ENCODE measurements at places on chromosomes 6 and 20.

DNA sequence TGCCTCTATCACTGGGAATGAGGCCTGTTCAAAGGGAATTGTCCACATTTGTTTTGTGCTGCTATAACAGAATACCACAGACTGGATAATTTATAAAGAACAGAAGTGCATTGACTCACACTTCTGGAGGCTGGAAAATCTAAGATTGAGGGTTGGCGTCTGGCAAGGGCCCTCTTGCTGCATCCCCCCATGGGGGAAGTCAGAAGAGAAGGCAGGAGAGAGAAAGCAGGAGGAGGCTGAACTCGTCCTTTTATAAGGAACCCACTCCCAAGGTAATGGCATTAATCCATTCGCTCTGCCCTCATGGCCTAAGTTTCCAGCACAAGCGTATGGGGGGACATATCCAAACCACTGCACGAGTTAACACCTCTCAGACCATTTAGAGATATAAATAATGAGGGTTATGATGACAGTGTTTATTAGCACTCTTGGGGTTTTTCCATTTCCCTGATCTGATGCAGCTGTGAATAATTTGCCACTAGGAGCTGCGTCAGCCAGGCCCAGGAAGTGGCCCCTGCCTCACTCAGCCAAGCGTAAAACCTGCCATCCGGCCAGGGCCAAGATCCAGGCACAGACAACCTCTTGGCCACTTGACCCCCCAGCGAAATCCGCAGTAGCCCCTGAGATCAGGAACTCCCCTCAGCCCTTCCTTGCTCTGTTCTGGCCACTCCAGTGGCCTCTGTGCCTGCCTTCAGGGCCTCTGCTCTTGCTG, 14.2 kb upstream of the SLCO4A1 start:
- DNase-seq = no peak

GRCh38 chr20:63807654-63808053, 23.4 kb downstream of the ZBTB46 start:
- no peak for DNase-seq

GRCh38 chr6:31525932-31526591, 2.7 kb upstream of the MCCD1 start:
- DNase-seq = no peak

- no peak for DNase-seq
These were observed 105.3 kb downstream of the FOXF2 start for GRCh38 chr6:1494671-1495070.

- no peak for DNase-seq
These were observed 93.3 kb downstream of the ADGRB3 start for GRCh38 chr6:68728159-68728979.

DNA sequence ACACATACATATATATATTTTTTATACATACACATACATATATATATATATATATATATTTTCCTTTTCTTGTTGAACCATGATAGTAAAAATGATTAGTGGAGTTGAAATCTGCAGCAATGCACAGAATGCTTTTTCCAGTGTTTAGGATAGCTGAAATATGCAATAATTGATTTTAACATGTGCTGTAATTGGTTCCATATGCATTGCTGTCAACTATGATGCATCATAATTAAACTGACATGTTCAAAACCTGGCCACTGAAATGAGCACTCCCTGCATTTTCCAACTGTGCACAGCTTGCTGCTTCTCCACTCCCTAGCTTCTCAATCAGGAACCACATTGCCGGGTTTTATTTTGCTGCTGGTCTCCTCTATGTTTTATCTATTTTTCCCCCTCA, 358.3 kb downstream of the PAX1 start:
- DNase-seq = no peak

GRCh38 chr6:157240960-157241311, 82.4 kb downstream of the TMEM242 start:
- no peak for DNase-seq

All from right forelimb (tissue), 1 donor.